ENCODE measurements at places on chromosomes 12 and 14.

DNA sequence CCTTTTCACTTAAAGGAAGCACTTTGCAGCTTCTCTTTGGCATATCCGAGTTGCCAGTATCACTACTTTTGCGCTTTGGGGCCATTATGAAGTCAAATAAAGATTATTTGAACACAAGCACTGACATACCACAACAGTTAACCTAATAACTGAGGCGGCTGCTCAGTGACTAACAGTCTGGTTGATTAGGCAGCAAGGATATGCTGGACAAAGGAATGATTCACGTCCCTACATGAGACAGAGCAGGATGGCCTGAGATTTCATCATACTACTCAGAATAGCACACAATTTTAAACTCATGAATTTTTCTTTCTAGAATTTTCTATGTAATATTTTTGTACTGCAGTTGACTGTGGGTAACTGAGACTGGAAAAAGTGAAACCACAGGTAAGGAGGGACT lies 56.9 kb upstream of the E2F7 start:
- no peak for DNase-seq

DNA sequence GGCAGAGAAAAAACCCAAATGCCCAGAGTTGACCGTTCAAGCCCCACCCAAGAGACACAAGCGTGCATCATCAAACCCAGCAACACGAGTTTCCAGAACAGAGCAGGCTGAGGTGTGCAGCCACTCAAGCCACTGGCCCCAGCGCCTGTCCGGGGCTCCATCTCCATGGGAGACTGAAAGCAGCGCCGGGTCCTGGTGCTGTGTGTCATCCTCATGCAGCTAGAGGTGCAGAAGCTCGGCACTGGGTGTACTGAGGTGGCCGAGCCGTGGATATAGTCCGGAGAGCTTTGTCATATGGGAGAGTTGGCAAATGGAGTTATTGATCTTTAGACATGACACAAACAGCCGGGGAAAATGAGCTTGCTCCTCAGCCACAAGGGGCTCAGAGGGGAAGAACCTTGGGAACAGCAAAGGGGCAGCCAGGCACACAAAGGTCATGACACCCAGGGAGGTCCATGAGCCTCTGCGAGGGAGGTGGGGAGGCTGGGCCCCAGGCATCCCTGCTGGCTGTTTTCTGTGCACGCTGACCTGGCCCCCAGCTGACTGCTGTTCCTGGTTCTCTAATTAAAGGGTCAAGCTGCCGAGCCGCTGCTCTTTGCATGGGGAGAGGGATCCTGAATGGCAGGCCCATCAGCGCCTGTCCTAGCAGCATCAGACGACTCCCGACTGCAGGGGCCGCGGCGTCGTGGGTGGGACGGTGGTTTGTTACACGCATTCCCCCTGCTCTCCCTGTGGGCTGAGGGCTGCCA lies 145.4 kb upstream of the SFSWAP start:
- no peak for DNase-seq

GRCh38 chr12:89709995-89710872 lies 1.6 kb upstream of the ATP2B1 start:
- peak; percentile 82 for DNase-seq

DNA sequence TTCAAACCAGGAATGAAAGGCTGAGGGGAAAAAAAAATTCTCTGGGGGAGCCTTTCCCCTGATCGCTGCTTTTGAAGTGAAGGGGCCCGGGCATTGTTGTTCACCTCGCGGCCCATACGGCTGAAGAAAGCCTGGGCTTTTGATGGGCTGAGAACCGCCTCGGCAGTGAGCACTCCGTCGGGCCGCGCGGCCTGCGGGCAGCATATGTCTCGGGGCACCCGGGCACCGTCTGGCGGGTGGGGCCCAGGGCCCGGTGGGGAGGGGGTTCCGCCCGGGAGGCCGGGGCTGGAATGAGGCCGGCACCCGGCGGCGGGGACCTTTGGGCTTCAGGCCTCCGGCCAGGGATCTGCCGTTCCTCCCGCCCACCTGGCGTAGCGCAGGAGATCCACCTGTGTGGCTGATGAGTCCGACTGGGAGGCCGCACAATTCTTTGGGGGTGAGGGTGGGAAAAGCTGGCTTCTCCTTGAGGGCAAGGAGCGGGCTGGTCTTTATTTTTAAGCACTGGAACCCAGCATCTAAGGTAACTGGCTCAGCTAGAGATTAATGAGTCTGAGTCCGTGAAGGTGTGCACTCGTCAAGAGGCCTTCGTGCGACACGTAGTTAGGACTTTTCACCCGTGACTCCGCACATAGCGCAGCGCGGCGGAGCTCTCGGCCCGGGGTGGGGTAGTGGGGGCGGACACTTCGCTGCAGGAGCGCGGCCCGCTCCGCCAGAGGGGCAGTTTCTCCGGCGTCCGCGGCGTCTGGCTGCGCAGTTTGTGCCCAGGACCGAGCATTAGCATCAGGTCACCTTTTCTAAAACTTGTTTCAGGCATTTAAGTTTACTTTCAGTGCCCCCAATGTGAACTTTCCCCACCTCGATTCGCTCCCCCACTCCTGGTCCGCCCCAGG lies 10.6 kb downstream of the FOXA1 start:
- no peak for DNase-seq

DNA sequence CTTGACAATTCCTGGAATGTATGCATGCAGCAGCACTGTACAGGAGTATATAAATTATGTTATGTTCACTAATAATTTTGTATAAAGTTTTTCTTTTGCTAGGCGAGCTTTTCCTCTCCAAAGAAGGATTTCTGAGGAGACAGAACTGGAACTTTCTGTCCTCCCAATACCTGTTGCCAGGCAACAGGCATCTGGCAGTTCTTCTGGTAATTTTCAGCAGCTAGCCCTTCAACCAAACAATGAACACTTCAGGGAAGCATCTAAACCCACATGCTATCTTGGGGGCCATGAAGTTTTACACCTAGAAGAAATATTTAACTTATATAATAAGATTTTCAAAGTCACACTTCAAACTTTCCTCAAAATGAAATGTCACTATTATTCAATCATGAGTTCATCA lies 162.9 kb upstream of the SYT10 start:
- no peak for DNase-seq

DNA sequence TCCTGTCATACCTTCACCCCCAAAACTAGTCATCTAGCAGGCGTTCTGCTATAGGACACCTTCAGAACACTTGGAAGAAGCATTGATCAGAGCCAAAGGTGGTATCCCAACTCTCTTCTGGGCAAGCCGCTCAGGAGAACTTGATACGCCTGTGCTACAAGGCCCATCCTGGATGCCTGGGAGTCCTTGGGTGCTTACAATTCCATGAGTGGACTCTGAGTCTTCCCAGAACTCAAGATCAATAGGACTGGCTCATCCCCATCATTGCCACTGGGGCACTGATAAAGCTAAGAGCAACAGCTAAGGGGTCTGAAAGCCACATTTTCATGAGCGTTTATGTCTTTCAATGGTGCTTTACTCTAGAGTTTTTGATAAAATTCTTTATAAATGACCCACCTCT lies 1.9 kb downstream of the SPTB start:
- no peak for DNase-seq

DNA sequence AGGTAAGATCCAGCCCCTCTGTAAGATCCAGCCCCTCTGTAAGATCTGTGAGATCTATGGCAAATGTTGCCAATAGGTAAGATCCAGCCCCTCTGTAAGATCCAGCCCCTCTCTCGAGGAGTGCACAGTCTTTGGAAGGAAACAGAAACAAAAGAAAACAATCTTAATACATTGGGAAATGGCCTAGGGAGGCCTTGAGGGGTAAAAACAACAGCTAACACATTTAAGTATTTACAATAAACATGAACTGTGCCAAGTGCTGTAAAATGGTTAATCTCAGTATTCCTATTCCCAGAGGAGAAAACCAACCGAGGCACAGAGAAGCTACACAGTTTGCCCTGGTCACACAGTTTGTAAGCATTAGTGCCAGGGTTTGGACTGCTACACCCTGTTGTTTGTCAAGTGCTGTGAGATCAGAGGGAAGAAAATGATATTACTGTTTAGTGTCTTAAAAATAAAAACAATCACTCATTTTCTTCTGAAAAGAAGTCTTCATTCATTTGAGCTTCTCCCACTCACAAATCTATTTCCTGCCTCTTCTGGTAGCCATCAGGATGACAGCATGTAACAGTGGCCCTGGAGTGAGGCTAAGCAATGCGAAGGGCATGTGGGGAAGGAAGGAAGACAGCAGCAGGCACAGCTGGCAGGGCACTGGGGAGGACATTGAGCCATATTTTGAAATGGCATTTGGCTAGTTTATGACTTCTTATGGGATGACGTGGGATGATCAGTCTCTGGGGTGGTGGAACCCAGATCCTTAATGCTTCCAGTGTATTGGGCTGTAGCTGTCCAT lies 118.7 kb upstream of the PTPRQ start:
- no peak for DNase-seq

Measured in femur (tissue), 1 donor.